SHP77 treated with DMSO at 0.1 percent for 48 hours (cell line): ENCODE measurements at places on chromosomes 6 and 20.
A peak's percentile ranks its signal among the peaks of the same experiment; 100 is the strongest.

GRCh38 chr6:149995971-149996370 lies 29.4 kb downstream of the RAET1L start:
- DNase-seq = no peak

DNA sequence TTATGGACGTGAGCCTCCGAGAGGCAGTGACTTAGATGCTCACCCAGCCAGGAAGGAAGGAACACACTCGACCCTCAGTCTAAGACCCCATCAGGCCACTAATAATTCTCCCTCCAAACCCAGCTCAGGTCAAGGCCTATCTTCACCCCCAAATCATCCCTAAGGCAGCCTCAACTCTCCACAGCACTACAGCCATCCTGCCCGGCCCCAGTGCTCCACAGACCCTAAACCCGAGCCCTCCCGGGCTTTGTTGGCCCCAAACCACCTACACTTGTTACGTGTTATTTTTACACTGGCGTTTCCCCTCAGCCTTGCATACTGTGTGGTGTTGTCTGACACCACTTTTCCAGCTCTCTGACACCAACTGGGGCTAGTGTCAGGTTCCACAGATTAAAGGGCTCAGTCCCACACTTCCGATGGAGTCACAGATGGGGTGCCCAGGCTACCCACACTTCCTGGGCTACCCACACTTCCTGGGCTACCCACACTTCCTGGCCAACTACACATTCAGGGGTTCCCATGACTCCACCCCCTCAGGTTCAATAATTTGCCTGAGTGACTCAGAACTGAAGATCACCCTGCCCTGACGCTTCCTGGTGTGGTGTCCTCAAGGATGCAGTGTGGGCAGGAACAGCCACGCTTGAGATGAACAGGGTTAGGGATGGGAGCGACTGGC lies 25.3 kb downstream of the RBCK1 start:
- DNase-seq = no peak

GRCh38 chr20:16007164-16007563 lies 566.1 kb downstream of the KIF16B start:
- no peak for DNase-seq

GRCh38 chr6:120875900-120876299 lies 458.4 kb downstream of the TBC1D32 start:
- no peak for DNase-seq

DNA sequence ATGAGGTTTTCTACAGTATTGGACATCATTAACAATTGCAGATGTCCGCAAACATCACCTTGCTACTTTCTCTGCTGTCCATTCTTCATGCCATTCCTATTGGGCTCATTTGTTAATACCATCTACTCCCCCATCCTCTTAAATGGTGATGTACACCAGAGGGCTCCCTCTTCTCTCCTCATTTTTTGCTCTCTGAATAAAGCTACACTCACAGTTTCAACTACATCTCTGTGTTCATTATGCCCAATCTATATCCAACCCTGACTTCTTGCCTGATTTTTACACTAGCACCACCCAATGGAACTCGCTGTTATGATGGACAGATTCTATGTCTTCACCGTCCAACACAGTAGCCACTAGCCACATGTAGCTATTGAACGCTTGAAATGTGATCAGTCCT lies 288.1 kb upstream of the ID4 start:
- no peak for DNase-seq

- no peak for DNase-seq
Observed at GRCh38 chr6:3310051-3310448, 51.3 kb downstream of the PSMG4 start.

- peak; percentile 93 for DNase-seq
Observed at GRCh38 chr20:63628246-63628975, 1.5 kb upstream of the GMEB2 start.

GRCh38 chr20:1426231-1426849 lies 33.5 kb upstream of the FKBP1A start:
- DNase-seq = no peak

- DNase-seq = no peak
Observed at GRCh38 chr20:23163562-23163961, 77.4 kb upstream of the CD93 start.

GRCh38 chr6:101393251-101393828 lies at the start of gene GRIK2:
Gene GRIK2, plus strand, starts transcription at chr6:101393708.
- DNase-seq = peak; percentile 78

DNA sequence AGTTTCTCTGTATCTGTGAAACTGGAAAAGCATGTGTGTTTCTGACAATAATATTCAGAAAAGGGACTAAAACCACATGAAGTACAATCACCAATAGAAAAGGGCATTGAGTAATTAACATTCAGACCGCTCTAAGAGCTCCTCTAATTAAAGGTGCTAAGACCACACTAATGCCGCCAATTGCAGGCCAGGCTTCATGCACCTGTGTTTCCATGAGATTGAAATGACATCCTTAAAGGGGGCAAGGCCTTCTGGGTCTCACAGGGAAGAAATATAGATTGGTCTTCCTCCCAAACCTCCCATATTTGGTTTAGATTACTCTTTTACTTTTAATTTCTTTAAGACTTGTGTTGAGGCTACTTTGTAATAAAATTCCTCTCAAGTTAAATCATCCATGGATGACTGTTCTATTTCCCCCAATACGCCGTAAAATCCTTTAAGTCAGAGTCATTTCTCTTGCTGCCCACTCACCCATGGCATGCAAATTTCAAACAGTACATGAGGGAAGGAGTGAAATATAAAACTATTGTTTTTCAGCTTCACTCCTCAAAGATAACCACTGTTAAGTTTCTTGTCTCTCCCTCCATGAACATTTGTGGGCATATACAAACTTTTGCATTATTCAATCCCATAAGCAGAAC lies 110.6 kb downstream of the UBE3D start:
- no peak for DNase-seq

DNA sequence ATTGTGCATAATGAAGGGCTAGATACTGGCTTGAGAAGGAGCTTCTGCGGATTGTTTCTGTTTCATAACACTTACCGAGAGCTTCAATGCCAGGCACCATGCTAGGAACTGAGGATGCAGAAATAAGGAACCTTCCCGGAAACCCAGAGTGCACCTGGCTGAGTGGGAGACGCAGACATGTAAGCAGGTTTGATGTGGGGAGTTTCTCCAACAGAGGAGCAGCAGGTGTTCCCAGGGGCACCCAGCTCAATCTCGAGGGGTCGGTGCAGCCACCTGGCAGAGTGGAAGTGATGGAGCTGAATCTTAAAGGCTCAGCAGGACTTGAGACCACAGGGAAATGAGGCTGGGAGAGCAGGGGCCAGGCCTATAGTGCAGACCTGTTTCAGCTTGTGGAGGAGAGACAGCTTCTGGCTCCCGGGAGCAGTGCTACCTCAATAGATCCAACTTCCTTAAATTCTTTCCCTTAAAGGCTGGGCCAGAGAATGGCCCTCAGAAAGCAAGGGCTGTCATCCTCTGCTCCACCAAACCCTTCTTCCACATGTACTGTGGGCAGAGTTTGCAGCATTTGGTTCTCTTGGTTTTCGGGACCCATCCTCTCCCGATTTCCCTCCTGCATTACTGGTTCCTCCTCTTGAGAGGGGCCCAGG lies 27.8 kb upstream of the SRC start:
- DNase-seq = no peak

- DNase-seq = no peak
Observed at GRCh38 chr6:50591135-50591534, 122.2 kb upstream of the TFAP2D start.

DNA sequence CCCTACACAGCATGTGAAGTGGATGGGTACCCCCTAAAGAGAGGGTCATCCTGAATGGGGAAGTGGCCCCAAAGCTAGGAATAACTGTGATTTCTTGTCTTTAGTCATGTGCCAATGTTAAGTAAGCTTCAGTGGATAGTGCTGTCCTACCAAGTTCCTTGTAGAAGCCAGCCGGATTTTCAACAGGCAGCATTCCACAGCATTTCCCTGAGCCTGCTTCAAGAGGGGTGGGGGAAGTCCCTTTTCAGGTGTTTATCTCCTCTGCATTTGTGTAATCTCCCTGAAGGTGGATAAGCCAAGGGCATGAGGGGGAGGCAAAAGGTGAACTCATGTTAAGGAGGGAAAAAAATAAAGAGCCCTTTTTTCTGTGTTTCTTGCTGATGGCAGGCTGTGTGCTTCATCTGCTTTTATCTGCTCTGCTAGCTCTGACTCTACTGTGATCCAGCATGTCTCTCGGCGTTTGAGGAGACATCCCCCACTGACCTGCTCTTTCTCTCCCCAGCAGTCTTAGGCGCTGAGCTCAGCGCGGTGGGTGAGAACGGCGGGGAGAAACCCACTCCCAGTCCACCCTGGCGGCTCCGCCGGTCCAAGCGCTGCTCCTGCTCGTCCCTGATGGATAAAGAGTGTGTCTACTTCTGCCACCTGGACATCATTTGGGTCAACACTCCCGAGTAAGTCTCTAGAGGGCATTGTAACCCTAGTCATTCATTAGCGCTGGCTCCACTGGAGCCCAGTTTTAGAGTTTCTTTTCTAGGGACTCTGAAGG lies 1.9 kb downstream of the EDN1 start:
- DNase-seq = no peak

DNA sequence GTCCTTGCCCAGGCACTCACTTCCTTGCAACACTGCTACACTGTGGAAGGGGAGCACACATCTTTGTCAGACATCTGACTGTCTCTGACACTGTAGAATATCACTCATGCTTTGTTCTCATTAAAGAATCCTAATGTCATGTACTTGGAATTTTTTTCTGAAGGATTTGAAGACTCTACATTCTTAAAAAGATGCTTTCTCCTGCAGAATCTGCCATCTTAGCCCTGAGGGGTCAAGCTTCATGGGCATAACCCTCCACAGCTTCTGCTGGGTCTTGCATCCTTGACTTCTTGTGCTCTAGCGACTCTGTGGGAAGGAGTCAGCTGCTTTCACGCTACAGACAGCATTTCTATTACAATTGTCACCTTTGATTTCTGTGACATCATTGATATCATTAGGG lies 417.2 kb downstream of the QKI start:
- no peak for DNase-seq
